Ureter (tissue), 1 donor: ENCODE measurements at places on chromosomes 2 and 18.

DNA sequence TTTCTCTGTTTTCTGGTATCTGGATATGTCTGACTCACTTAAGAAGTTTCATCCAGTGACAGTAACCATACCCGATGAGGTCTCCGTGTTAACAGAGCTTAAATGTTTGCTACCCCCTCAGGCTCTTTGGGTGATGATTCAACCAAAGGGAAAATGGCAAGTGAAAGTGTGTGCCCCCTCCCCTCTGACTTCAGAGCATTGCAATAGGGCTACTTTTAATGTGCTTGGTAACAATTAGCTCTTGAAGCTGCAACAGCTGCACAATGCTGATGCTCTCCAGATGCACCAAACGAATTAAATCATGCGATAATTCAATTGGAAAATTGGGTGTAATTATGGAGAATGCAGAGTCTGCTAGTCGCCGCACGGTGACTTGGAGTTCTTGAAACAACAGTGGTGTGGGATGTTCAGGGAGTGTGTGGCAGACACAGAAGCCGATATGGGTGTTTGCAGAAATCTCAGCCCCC, 270.7 kb downstream of the ALK start:
- no peak for DNase-seq

- no peak for DNase-seq
Measured at GRCh38 chr2:194725169-194725568, 931.9 kb upstream of the SLC39A10 start.

DNA sequence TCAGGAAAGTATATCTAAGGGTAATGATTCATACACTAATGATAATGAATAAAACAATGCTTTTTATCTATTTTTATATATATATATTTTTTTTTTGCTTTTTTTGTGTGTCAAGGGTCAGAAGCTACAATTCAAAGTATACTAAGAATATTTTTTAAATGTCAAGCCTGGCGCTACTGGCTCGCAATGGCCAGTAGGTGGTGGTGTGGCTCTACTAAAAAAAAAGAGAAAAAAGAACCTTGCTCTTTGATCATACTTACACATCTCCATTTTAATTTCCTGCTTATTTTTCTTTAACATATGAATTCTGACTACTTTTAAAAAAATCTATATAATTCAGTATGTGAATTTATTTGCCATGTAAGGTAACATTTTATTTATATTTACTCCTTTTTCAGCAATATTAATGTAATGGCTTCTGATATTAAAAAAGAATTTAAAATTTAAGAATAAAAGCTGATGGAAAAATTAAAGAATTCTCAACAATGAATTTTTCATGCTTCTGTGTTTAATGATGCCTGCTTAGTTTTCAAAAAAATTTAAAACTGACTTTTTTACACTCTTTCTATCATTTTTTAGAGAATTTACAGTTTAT, 232.9 kb downstream of the GULP1 start:
- DNase-seq, result no peak

GRCh38 chr2:124810132-124810531, 785.0 kb downstream of the CNTNAP5 start:
- DNase-seq, result no peak

GRCh38 chr2:63712748-63713147, 124.0 kb downstream of the MDH1 start:
- DNase-seq, result no peak

- DNase-seq, result no peak
Measured at GRCh38 chr18:3457261-3457724, 7.3 kb downstream of the TGIF1 start.

GRCh38 chr2:95054016-95054415, 28.5 kb downstream of the MAL start:
- DNase-seq, result no peak

- no peak for DNase-seq
Measured at GRCh38 chr18:10312326-10313015, 142.0 kb upstream of the APCDD1 start.

DNA sequence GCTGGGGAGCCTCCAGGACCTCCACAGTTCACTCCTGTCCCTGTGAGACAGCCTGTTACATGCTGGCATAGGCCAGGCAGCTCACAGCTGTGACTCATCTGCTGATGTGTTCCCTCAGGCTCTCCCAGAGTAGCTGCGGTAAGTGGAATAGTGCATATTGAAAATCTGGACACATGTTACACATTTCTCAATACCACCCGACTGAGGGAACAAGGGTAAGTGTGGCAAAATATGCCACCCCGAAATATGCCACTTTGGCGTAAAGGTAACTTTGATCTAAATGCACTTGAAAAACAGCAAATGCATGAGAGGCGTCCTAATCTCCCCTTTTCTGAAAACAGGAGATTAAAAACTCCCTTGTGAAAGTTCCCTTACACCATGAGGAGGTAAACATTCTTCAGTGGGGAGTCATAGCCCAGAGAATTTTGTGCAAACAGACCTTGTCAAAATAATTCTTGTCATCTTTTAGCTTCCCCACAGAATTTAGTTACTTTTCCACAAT, 557.9 kb downstream of the CCDC85A start:
- no peak for DNase-seq

DNA sequence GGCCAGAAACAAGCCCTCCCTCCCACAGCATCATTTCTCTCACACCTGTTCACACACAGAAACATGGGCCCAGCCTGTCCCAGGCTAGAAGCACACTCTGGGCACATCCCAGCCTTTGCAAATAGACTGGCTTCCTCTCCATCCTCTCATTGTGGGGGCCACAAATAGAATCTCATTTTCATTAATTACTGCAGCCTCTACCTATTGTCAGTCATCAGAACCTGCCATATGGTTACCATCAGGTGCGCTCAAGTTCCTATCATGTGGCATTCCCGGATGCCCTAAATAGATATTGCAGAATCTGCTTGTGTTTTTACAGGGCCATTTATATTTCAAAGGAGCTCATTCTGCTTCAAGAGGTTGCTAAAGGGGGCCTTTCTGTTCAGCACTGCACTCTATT, 460.7 kb downstream of the BCL11A start:
- no peak for DNase-seq

GRCh38 chr2:54678719-54679118, 44.7 kb upstream of the EML6 start:
- no peak for DNase-seq

GRCh38 chr2:241810307-241811200, 1.6 kb downstream of the NEU4 start:
- DNase-seq, result no peak

DNA sequence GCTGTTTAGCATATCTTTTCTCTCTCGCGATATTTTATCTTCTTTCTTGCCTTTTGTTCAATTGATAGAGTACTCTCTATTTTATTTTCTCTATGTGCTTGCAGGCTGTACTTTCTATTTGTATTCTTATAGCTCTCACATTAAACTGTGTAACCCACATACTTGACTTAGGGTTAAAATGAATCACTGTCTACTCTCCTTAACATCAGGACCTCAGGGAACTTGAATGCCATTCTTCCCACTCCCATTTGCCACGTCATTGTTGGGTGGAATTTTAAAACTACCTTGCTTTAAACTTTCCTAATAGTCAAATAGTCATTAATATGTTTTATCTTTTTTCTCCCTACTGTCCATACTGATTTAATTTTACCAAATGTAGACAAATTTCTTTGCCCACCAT, 269.7 kb downstream of the ALPK2 start:
- DNase-seq, result no peak

DNA sequence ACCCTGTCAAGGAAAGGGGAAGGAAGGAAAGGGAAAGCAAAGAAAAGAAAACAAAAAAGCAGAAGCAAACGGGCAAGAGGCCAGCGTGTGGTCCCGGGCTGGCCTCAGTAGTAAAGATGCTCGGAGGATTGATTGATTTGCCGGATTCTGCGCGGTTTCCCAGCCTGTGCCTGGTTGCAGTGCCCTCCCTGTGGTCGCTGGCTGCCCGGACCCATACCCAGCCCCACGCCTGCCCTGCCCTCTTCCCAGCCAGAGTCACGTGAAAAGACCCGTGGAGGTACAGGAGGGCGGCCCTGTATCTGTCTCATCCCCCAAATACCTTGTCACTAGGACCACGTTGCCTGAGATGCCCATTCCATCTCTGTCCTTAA, 55.1 kb upstream of the IMP4 start:
- no peak for DNase-seq

DNA sequence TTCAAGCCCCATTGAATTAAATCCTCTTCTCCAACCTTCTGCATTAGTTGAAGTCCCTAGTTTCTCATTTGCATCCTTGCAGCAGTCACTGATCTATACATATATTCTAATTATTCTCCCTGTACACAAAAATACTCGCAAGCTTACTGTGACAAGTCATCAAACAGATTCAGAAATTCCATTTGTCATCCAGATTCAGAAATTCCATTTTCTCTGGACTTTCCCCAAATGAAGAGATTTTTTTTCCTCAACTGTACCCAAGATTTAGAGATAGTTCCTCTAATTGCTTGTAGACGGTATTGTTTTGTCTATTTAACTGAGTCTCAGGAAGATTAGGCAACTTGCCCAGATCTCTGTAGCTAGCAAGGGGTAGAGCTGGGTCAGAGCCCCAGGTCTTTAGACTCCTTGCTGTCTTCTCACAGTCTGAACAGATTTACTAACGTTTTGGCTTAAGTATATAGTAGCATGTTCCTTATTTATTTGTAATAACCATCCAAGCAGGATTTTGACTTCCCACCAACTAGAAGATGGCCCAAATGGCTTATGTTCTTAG, 34.2 kb downstream of the RAB12 start:
- no peak for DNase-seq

DNA sequence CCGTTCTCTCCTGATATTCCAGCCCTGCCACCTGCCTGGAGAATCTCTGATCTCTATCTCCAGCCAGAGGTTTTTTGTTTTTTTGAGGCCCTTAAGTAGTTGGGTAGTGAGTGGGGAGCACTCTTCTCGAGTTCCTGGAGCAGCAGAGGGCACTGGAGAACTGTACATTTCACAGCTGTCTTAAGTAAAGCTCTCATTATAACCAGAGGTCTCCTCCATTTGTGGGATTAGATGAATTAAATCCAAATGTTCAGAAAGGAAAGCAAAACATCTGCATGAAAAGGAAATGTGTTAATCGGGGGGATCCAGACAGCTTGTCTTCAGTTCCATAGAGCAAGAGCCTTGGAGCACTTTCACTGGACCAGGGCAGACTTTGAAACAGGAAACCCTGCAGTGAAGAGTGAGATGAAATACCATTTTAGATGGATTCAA, 32.8 kb downstream of the AOX1 start:
- DNase-seq, result no peak

DNA sequence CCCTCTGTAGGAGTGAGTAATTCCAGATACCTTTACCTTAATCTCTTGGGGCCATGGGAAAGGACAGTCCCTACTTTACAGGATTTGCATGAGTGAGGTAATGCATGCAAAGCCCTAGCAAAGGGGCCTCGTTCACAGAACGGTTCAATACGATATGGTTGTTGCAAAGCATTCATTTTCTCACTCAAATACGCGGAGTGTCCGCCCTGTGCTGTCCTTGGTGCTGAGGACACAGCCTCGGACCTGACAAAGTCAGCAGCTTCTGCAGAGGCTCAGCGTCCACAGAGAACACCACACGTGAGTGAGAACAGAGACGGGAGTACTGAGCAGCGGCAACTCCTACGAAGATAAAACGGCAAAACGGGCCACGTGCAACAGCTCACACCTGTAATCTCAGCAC, 125.7 kb downstream of the EIPR1 start:
- DNase-seq, result no peak
